NCI-H1417 (cell line): ENCODE measurements at places on chromosomes 11 and 22.

DNA sequence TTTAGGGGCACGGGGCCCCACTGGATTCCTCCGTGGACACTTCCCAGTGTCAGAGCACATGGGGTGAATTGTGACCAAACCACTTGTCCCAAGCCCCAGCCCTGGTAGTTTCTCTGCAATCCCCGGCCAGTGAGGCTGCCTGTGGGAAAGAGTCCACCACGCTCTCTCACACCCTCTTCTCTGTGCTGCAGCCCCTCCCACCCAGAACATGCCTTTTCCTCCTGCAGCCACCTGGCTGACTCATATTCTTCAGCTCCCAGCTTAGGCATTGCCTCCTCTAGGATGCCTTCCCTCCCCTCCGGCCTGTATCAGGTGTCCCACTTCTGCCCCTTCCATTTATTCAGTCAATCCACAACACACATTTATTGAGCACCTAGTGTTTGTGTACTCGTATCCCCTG lies 5.4 kb upstream of the RPS6KB2 start:
- no peak for DNase-seq

GRCh38 chr11:46351606-46352005 lies 4.3 kb downstream of the DGKZ start:
- DNase-seq, result no peak

- DNase-seq, result peak; percentile 61
Measured at GRCh38 chr11:106087815-106088435, 10.5 kb downstream of the AASDHPPT start.

DNA sequence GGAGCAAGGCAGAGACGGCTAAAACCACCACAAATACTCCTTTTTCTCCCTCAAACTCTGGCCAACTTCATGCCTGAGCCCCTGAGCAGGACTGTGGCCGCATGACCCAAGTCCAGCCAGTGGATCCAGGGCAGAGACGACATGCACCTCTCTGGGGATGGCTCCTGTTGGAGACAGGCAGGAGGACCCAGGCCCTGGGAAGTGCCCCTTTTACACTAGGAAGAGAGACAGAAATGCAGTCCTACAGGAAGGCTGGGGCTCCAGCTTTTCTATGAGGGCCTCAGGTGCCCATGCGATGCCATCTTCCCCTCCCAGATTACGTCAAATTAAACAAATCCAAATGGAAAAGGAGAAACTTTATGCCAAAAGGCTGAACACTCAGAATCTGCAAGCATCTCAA lies 498.0 kb downstream of the BRD1 start:
- DNase-seq, result no peak

DNA sequence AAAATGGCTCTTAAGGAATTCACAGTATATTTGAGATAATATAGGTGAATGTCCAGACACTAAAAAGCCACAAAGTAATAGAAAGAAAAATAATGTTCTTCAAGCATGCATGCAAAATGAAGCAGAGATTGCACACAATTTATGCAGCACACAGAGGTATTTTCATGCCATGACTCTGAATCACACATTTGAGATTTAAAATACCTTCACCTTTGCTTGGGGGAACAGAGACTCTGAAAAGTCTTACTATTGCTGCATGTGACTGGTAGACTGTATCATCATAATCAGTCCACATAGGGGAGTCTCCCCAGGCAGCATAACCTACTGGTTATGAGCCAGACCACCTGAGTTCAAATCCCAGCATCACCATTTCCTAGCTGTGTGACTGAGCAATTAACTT lies 96.2 kb downstream of the RCN1 start:
- no peak for DNase-seq

DNA sequence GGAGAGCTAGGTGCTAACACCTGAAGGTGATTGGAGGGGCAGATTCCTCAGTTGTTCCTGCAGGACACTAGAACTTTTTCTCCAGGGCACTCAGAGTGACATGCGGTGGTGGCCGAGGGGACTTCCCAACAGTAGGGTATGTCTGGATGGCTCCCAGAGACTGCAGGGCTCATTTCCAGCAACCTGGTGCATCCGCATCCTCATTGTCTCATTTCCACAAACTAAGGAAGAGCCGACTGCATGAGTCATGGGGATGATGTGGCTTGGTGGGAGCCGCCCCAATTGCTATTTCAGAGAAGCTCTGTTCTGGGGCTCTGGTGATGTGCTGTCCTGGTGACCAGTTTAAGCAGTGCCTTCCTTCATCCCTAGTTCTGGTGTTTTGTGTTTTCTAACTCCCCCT lies 2.8 kb upstream of the ROBO4 start:
- DNase-seq, result no peak

- DNase-seq, result no peak
Measured at GRCh38 chr11:128854841-128855240, 12.3 kb downstream of the KCNJ1 start.

GRCh38 chr22:43968614-43969013 lies 13.4 kb downstream of the SAMM50 start:
- DNase-seq, result no peak

GRCh38 chr11:134646561-134646960 lies 234.5 kb upstream of the B3GAT1 start:
- no peak for DNase-seq

- DNase-seq, result no peak
Measured at GRCh38 chr22:45228401-45228754, 12.3 kb downstream of the KIAA0930 start.

DNA sequence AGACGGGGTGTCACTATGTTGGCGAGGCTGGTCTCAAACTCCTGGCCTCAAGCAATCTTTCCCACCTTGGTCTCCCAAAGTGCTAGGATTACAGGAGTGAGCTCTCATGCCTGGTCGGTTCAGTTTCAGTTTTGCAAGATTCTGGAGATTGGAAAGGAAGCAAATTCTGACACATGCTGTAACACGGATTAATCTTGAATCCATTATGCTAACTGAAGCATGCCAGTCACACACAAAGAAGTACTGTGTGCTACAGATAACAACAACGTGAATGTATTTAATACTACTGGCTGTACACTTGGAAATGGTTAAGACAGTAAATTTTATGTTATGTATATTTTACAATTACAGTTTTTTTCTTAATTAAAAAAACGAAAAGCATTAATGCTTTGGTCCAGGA lies 107.6 kb downstream of the MED15 start:
- no peak for DNase-seq

- DNase-seq, result no peak
Measured at GRCh38 chr11:77454867-77455655, 18.8 kb downstream of the PAK1 start.

GRCh38 chr22:28032861-28033260 lies 113.8 kb upstream of the PITPNB start:
- DNase-seq, result no peak

GRCh38 chr11:9509041-9509440 lies 48.2 kb downstream of the ZNF143 start:
- no peak for DNase-seq

DNA sequence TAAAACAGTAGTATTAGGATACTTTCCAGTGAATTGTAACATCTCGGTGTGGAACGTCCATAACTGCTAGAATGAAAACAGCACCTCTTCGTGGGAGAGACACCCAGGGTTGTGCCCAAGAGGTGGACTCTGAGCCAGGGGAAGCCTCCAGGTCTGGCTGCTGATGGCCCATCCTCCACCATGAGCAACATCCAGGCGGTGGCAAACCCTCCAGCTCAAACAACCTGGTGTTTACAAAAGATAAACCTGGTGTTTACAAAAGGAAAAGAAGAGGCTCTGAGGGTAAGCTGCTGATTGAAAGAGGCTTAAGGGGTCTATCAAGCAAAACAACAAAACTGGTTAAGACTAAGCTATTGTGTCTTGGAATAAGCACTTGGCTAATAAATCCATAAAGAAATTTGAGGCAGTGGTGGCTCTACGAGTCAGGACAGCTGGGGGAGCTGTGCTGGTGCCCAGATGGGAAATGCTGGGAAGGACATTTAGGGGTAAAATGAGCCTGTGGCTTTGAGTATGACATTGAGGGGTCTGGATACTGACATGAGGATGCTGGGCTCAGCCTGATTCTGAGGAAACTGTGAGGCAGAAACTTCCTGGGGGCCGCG lies 909.0 kb downstream of the BRD1 start:
- no peak for DNase-seq

DNA sequence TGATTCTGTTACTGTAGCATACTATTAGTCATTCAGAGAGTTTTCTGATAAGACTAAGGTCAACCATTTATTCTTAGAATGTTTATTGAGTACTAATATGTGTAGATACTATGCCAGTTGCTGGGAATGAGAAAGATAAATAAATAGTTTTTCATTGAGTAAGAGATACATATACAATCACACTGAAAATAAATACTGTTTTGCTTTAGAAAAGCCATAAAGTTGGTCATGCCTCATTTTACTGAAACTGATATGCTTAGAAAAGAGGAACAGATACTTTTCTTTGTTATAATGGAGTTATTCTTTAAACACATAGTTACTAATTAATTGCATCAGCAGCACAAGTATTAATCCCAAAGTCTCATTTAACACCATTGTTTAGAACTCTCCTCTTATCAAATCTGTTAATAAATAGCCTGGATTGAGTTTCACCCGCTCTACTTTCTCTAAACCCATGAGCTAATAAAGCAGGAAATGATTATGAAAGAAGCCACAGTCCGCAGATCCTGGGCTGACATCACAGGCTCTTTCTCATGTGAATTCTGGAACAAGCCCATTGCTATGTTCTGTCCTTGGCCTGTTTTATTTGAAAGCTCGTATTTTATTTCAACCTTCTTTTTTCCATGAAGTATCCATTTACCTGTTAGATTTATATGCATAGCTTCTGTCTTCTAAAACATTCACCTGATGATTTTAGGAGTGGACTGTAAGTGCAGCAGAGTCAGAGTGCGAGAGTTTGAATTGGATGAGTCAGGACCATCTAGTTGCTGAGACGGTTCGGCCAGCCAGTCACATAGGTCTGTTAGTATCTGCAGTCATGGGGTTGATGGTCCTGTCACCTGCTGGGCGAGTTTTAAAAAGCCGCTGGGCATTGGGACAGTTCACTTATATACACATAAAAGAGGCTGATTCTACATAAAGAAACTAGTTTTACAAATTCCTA lies 35.5 kb downstream of the PIWIL4 start:
- no peak for DNase-seq

- DNase-seq, result peak; percentile 37
Measured at GRCh38 chr11:85590848-85591483, 36.2 kb downstream of the DLG2 start.

DNA sequence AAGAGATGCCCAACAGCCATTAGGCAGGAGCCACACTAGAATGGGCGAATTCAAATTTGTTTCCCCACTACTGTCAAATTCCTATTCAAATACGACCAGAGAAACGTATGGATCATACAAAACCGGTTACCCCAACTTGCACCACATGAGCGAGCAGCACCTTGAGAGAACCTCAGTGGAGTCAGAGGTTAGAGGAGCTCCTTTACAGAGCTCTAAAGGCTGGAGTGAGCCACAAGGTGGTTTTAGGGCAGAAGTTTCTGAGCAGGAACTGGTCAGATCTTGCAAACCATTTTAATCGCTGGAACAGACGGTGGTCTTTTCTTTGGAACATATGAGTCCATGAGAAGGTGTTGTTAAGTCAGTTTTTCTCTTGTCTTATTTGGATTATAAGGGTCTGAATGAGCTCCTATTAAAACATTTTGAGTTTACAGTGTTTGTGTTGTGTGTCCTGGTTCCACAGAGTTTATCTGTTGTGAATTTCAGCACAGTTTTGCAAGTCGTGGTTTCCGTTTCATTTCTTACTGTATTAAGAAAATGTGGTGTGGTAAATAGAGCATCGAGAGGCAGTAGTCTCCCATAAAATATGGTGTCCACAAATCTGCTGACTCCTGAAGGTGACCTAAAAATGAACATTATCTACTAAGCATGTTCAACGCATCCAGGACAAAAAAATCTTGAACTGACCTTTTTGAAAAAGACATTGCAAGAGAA lies 471.7 kb downstream of the NTM start:
- no peak for DNase-seq

- peak; percentile 67 for DNase-seq
Measured at GRCh38 chr22:19291218-19291579, 320 bp downstream of the CLTCL1 start.

- no peak for DNase-seq
Measured at GRCh38 chr11:76604081-76604625, 66.4 kb downstream of the LRRC32 start.

- peak; percentile 46 for DNase-seq
Measured at GRCh38 chr11:107999759-108000455, 8.8 kb upstream of the CUL5 start.

DNA sequence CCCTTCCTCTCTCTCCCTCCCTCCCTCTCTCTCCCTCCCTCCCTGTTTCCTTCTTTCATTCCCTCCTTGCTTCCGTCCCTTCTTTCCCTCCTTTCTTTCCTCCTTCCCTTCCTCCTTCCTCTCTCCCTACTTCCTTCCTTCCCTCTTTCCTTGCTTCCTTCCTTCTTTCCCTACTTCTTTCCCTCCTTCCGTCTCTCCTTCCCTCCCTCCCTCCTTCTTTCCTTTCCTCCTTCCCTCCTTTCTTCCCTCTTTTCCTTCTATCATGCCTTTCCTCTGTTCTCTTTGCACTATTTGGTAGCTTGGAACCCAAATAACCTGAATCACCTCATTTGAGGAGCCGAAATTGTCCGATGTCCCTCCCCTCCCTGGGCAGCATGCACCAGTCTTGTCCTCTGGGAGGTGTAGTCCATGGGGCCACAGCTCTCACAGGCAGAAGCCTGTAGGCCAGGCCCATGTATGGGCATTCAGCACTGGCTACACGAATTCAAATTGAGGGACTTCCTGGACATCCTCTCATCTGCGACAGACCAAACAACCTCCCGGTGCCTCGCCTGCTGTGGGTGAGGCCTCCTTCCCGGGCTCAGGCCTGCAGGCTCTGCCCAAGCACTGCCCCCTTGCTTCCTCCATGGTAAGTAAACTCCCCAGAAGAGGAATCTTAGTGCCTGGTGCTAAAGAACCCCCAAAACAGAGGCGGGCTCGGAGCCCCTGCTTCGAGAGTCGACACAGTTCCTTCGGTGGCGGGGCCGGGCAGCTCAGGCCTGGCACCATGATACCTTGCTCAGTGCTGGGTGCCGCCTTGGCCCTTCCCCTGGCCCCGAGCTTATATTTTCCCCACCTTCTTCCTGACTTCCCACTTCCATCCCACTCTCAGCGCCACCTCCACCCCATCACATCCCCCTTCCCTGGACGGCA lies 454.1 kb upstream of the CADM1 start:
- DNase-seq, result no peak

GRCh38 chr11:2816941-2817421 lies 68.6 kb downstream of the CDKN1C start:
- no peak for DNase-seq
